GM20000 (cell line): ENCODE measurements at places on chromosomes 5 and 9.

DNA sequence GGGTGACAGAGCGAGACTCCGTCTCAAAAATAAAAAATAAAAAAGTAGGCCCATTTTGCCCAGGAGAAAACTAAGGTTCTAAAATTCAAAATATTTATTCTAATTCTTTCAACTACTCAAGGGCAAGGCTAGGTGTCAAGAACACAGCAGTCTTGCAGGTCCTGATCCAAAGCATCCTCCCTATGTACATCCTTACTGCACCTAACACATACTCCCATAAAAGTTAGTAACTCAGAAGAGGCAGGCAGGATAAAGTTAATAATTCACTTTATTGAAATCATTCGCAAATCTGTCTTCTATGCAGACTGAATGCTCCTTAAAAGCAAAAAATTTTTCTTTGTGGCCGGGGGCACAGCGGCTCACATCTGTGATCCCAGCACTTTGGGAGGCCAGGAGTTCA lies 11.1 kb downstream of the GOLPH3 start:
- DNase-seq, result no peak

GRCh38 chr9:101126556-101126955 lies 98.0 kb downstream of the PLPPR1 start:
- DNase-seq, result peak; percentile 6

- no peak for DNase-seq
Observed at GRCh38 chr9:107292821-107293542, 9.9 kb downstream of the RAD23B start.

- DNase-seq, result peak; percentile 33
Observed at GRCh38 chr5:134371834-134372340, 518 bp downstream of the UBE2B start.

DNA sequence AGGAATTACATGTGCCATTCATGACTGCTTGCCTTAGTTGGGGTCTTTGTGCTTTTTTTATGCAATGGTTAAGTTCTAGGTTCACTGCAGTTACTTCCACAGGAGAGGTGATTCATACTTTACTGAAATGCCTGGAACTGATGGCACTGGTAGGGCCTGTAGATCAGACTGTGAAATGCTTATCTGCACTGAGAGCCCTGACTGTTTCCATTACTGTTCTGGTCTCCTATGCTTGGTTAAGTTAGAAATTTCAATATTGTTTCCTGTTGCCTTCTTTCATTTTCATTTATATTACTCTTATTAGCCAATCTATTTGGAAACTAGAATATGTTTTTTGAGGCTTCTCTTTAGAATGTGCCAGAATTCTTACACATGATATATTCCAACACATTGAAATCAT lies 484.1 kb upstream of the SEMA6A start:
- DNase-seq, result no peak

DNA sequence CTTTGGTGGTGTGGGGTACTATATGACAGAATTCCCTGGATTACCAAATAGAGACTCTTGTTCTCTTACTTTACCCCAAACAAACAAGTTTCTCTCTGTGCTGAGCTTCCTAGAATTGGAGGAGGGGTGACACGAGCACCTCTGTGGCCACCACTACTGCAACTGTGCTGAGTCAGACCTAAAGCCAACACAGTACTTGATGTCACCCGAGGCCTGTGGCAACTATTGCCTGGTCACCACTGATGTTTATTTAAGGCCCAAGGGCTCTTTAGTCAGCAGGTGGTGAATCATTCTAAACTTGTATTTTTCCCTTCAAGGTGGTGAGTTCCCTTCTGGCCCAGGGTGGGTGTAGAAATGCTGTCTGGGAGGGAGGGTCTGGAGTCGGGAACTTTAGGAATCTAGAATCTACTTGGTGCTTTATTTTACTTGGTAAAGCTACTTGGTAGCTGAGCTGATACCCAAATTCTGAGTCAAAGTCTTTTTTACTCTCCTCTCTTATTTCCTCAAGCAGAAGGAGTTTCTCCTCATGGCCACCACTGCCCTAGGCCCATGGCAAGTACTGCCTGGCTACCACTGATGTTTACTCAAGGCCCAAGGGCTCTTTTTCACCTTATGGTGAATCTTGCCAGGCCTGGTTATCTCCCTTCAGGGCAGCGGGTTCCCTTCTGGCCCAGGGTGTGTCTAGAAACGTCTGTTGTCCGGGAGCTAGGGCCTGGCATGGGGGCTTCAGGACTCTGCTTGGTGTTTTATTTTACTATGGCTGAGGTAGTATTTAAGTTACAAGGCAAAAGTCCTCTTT lies 9.8 kb downstream of the LURAP1L start:
- DNase-seq, result no peak

DNA sequence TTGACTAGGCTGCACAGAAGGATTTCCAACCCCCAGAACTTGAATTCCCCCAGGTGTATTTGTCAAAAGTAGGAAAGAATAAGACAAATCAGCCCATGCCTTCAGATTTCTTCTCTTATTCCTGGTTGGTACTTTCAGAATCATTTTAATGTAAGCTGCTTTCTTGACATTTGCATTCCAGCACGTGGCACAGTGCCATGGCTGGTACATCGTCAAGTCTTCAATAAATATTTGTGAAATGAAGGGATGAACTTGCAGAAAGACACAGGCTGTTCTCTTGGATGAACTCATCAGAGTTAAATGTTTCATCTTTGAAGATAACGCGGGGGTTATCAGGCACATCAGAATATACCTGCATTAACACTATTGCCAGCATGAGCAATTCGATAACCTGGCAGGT lies 14.5 kb downstream of the KCNIP1 start:
- DNase-seq, result no peak

DNA sequence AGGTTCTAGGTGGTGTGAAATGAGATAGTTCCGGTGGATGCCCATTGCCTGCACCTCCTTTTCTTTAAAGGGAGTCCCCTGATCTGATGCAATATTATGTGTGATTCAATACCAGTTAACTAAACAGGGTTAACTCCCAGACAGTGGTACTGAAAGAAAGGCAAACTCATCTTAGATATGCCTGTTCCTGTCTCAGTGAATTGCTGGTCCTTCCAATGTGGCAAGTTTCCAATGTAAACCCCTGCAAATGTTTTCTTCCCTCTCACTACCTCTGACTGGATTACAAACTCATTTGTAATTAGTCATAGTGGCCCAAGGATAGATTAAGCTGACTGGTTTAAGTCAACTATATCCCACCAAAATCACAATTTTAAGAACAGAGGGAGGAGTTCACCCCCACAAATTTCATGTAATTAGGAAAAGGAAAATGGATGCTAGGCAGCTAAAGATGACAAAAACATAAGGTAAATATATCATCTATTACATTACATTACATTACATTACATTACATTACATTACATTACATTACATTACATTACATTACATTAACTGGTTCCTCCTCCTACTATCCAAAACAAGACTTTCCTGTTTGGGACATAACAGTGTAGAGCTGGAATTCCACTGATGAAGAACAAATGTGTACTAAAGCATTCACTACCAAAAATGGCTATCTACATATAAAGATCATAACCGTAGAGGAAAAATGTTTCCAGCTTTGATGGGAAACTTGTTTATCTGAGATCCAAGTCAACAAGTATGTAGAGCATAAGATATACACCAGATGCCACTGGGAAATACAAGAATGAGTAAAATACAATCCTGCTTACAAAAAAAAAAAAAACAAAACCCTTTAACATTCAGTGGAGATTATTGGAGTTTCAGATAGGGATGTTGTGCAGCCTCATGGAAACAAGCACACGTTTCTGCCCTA lies 121.5 kb upstream of the SNX2 start:
- no peak for DNase-seq

- DNase-seq, result peak; percentile 81
Observed at GRCh38 chr9:136089697-136090045, 5.4 kb downstream of the NACC2 start.

- no peak for DNase-seq
Observed at GRCh38 chr5:73922224-73922623, 296.2 kb downstream of the ARHGEF28 start.
